ENCODE measurements at places on chromosomes 4 and X.

GRCh38 chr4:156390599-156391324 lies 437.1 kb upstream of the CTSO start:
- no peak for DNase-seq

DNA sequence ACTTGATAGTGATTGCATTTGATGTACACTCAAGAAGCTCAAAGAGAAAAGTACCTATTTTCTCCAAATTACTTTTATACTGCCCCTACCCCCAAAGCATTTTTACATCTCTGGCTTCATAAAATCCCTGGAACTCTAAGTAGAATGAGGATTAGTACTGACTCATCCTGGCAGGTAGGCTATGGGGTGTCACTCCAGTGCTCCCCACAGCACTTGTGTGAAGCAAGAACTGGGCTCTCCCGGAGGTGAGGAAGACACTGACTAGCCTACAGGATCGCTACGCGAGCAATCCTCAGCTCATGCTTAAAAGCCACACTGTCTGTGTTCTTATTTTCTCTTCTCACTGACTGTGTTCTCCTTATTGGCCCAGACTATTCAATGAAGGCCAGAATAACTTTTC lies 90.4 kb upstream of the NDP start:
- no peak for DNase-seq

DNA sequence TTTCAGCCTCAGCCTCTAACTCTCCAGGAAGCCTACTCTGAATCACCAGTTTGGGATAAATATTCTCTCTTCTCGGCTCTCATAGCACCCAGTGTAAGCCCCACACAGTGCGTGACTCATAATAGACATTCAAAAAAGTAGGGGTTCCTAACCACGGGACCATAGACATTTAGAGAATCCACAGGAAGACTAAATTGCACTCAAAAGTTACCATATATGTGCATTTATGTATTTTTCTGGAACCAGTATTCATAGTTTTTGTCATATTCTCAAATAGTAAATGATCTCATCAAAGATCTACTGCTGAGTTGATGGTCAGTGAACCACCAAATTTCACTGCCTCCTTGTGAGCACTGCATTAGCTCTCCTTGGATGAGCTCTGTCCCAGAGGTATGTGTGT lies 625.7 kb downstream of the SMARCA1 start:
- no peak for DNase-seq

DNA sequence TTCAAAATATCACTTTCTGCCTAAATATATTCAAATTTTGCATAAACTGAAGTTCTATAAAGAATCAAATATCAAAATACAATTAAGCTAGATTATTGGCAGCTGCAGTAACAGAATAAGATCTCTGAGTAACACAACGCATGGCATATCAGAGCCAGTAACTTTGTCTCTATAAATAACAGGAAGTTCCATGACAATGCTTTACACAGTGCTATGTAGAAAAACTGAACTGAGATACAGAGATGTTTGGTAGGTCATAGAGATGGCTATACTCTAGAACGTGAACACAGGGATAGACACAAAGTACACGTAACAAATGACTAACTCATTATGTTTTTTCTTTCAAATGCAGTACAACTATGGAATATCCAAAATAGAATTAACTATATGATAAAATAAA lies 18.2 kb downstream of the UBE2D3 start:
- no peak for DNase-seq

- no peak for DNase-seq
Observed at GRCh38 chrX:17475449-17476217, 100.6 kb downstream of the NHS start.

DNA sequence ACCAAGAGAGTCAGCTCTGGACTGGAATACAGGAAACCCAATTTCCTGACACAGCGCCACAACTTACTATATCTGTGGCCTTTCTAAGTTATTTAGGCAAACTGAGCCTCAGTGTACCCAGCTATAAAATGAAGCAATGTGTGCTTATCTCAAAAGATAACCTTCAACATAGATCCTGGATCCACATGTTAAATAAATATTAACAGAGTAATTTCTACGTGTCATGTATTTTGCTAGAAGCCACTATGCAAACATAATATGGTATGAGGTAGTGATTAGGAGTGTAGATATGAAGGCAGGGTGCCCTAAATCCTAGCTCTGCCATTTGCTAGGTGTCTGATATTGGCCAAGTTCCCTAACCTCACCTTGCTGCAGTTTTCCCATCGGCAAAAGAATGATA lies 527.0 kb downstream of the RAB28 start:
- DNase-seq = no peak

DNA sequence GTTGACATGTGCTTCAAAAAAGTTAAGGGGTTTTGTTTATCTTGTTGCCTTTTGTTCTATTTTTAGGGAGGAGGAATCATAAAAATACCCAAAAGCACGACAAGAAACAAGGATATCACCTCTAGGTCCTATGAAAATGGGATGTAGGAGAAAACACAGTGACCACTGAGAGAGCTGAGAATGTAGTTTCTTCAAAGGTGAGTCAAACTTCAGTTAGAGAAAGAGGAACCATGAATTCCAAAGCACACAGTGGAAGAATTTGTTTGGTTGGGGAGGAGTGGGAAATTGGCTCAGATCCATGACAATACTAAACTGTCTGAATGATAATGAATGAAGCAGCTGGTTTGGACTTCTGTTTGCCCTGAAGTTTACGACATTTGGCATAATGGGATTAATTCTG lies 19.1 kb upstream of the FRYL start:
- peak; percentile 3 for DNase-seq

DNA sequence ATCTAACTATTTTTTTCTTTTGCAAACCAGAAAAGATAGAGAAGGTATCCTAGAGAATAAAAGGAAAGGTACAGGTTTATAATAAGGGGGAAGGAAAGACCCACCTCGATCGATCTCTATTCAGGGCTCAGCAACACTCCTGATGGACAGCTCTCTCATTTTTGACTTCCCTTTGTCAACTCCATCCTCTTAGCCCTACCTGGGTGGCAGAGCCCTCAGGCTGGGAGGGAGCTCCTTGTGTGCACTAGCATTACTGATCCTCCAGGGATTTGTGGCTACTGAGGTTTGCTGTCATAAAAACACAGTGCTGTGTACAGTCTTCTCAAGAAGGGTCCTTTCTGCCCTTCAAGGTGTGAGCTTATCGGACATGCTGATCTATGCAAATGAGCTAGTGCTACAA lies 111.0 kb downstream of the MID1 start:
- DNase-seq = no peak

GRCh38 chr4:124111922-124112321 lies 600.6 kb downstream of the ANKRD50 start:
- peak; percentile 56 for DNase-seq

DNA sequence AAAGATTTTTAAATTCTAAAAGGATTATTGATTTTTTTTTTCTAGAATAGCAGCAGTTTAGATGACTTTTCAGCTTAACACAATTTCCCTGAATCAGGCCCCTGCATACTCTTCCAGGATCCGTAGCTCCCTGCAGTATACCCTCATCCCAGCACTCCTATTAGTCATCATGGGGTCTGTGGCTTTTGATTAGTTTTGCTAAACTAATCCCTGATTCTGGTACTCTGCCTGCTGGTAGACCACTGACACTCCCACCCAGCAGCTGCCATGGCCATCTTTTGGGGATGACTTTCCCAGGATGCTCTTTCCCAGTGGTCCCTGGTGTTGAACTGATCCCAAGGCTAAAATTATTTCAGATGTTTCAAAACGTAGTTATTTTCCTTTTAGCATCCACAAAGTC lies 802.0 kb downstream of the RAPGEF2 start:
- DNase-seq = no peak

- DNase-seq = peak; percentile 43
Observed at GRCh38 chrX:16979226-16979625, 32.8 kb downstream of the REPS2 start.

DNA sequence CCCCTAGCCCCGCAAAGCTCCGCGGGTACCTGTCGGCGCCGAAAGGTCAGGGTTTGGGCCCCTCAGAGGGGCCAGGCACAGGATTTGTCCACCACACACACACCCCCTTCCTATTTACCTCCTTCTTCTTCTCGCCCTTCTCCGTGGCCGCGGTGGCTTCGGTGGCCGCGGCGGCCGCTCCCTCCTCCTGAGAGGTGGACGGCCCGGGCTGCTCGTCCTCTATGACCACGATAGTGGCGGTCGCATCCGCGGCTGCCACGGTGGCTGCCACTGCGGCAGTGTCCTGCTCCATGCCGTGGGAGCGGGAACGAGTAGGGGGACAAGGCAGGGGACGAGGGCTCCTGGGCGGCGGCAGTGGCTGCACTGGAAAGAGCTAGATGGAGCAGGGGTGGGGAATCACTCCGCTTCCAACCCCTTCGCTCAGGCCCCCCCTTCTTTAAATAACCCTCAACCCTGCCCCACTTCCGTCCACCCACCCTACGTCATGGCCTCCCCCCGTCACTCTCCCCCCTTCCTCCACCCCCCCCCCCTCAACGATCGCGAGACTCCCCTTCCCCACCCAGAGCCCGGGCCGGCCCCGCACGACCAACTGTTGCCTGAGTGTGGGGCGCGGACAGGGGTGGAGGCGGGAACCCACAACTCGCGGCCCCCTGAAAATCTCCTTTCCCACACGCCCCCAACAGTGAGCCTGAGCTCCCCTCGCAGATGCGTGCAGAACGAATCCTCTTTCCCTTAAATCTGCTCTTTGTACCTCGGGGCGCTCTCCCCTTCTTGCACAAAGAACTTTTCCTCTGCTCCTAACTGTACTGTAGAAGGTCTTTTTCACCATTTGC lies at the start of gene SMARCA1:
TSS of gene SMARCA1 (minus strand) at position 412 of the 833 bp plus-strand sequence. CDS start at position 292, 120 bp downstream.
- peak; percentile 74 for DNase-seq

DNA sequence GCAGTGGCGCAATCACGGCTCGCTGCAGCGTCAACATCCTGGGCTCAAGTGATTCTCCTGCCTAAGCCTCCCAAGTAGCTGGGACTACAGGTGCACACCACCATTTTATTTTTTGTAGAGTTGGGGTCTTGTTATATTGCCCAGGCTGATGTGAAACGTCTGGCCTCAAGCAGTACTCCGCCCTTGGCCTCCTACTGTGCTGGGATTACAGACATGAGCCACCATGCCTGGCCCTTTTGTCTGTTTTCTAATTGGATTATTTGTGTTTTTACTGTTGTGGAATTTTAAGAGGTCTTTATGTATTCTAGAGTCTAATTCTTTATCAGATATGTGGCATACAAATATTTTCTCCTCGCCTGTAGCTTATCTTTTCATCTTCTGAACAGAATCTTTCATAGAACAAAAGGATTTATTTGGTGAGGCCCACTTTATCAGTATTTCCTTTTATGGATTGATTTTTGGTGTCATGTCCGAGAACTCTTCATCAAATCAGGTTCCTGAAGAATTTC lies 18.9 kb downstream of the PLS3 start:
- DNase-seq = no peak

DNA sequence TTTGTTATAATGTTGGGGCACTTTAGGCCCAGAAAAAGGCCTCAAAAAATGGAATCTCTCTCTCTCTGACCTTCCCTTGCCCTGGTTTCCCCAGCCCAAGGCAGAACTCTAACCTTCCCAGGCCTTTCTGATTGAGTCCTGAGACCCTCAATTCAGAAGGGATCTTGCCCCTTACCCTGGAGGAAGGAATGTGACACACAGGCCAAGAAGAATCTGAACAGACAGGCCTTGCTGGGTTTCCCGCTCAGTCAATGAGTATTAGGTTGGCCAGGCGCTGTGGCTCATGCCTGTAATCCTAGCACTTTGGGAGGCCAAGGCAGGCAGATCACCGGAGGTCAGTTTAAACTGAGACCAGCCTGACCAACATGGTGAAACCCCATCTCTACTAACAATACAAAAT lies 27.6 kb downstream of the ELOVL6 start:
- no peak for DNase-seq

Measured in NCI-H69 (cell line).